ENCODE measurements at places on chromosomes 11 and 22.

- no peak for DNase-seq
Observed at GRCh38 chr22:27732391-27732790, 69.2 kb downstream of the MN1 start.

DNA sequence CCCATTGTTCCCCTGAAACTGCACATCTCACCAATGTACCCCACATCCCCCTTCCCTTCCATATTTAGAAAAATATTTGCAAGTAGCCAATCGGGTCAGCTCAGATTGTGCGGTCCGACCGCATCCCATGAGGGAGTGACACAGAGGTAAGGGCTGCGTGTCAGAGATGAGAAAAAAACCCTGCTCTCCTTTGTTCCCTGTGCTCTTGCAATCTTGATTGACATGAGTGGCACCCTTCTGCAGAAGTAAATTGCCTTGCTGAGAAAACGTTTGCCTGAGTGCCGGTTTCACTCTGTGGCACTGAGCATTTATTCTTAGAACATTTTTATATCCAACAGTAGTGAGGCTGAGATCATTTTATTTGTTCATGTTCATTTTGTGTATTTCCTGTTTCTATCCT, 81.6 kb upstream of the CCDC90B start:
- DNase-seq: no peak

DNA sequence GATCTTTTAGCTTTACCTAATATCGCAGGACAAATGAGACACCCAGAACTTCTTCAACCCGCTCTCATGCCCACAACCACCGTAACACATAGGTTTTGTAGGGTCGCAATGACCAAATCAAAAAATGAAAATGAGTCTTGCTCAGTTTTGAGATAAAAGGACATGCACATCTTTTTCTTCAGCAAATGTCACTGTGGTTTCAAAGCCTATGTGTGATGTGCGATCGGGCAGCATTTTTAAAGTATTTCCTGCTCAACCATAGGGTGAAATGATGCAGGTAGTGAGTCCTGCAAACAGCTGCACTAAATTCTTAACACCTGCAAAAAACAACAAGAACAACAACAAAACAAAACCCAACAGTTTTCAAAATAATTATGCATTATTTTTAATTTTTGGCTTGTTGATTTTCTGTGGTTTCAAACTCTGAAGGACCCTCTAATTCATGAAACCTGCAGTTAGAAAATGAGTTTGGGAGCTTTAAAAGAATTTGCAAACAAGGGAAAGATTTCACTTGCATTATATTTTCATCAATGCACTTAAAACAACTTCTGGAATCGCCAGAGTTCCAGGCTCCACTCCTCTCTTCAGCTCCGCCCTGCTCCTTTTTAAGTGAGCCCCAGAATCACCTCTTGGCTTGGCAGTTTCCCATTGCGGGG, 79.4 kb downstream of the PRR5L start:
- DNase-seq: no peak

DNA sequence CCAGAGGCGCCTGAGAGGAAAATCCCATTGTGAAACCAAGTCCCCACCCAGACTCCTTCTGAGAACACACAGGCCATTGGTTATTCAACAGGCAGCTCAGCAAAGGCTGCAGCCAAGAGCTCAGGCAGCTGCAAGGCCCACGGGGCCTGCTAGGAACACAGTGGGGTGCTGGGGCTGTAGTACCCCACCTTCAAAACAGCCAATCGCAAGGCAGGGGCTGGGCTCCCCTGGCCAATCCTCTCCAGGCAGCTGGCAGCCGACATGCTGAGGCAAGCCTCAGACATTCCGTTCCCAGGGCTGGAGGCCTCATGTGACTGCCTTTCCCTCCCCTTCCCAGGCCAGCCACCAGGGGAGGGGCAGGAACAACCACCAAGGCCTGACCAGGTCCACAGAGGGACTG, 6.6 kb downstream of the PRODH start:
- DNase-seq: no peak

DNA sequence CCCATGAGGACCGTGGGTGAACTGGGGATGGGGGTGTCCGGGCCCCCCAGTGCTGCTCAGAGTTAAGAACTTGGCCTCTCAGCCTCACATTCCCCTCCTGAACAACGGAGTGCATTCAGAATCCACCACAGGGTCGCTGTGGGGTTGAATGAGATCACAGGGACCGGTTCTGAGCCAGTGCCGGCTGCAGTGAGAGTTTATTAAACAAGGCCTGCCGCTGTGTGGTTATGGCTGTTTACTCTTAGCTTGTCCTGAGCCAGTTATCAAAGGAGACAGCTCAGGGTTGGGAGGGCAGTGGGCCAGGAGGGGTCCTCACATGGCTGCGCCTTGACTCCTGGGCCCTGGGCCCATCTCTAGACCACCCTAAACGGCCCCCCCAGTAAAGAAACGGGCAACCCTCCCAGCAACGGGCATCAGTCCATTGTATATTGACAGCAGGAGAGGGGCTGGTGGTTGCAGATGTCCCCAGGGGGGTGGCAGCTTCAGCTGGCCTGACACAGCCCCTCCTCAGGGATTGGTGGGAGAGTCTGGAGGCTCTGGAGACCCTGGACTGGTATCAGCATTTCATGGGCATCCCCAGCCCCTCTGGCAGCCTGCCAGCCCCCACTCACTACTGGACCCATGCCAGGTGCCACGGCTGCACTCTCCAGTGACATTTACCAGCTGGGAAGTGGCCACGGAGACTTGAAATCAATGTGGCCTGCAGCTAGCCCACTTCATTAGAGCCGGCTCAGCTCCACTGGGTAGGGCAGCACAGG, 15.1 kb upstream of the CABP7 start:
- DNase-seq: no peak

DNA sequence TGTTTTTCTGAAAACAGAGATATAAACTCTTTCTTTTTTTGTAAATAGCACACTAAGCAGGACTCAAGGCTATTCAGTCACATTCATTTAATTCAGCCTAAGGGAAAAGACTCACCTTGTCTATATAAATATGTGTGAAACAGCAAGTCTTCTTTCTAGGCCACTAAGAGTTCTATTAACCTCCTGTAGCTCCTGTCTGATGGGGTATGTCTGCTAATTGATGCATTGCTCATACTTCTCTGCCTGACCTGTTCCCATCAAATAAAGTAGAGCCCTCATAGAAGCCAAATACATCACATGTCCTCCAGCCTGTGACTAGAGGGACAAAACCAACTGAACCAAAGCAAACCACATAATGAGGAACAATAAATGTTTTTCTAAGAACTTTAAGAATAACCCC, 68.2 kb downstream of the MSANTD4 start:
- no peak for DNase-seq

DNA sequence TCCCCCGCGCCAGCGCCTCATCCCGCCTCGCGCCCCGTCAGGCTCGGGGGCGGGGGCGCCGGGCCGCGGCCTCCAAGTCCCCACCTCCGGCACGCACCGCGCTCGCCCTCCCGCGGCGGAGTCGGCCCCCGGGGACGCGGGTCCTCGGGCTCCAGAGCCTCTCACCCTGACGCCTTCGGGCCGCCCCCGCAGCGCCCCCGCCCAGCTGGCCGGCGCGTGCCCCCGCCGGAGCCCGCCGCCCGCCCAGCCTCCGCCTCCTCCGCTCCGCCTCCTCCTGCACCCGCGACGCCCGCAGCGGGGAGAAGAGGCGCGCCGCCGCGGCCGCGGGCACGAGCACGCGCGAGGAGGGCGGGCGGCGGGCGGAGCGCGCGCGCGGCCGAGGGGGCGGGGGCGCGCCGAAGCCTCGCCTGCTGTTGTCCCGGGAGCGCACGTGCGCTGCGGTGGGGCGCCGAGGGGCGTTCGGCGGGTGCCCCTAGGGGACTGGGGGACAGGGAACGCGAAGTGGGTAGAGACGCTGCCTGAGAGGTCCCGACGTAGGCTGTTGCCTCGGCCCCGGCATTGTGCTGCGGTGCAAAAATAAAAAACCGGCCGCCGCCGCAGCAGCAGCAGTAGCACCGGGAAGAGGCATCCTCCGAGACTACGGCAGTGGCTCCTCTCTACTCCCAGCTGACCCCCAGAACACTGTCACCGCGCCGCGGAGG, 87.4 kb upstream of the ARHGAP32 start:
- peak; percentile 63 for DNase-seq

GRCh38 chr11:112583261-112583893, 322.7 kb upstream of the PLET1 start:
- DNase-seq: no peak

DNA sequence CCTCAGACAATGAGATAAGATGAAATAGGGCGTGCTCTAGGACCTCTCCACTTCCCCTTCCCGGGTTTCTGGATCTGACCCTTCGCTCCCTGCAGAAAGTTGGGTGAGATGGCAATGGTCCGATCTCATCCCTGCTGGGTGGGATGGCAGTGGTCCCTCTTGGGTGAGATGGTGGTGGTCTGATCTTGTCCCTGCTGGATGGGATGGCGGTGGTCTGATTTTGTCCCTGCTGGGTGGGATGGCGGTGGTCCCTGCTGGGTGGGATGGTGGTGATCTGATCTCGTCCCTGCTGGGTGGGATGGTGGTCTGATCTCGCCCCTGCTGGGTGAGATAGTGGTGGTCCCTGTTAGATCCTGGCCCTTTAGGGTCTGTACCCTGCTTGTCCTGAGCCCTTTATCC, 21.3 kb downstream of the ST14 start:
- DNase-seq: no peak

- no peak for DNase-seq
Observed at GRCh38 chr11:20869123-20869522, 199.7 kb downstream of the NELL1 start.

DNA sequence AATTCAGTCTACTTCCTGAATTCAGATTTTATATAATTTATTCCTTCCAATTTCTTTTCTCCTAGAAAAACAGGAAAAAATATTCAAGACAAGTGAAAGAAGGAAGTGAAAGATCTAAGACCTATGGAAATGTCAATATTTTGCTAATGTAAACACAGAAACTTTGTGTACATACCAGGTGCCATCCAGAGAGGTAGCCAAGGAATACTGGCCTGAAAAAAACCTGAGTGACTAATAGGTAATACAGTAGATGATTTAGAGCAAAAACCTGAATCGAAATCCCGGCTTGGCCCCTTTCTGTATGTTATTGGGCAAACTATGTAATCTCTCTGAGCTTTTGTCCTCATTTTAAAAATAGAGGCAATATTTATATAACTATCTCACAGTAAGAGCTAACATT, 59.2 kb upstream of the FSHB start:
- no peak for DNase-seq

- DNase-seq: no peak
Observed at GRCh38 chr22:22870577-22871404, 16.8 kb upstream of the IGLL5 start.

GRCh38 chr11:65373839-65374580, 8.4 kb downstream of the SLC25A45 start:
- DNase-seq: no peak

DNA sequence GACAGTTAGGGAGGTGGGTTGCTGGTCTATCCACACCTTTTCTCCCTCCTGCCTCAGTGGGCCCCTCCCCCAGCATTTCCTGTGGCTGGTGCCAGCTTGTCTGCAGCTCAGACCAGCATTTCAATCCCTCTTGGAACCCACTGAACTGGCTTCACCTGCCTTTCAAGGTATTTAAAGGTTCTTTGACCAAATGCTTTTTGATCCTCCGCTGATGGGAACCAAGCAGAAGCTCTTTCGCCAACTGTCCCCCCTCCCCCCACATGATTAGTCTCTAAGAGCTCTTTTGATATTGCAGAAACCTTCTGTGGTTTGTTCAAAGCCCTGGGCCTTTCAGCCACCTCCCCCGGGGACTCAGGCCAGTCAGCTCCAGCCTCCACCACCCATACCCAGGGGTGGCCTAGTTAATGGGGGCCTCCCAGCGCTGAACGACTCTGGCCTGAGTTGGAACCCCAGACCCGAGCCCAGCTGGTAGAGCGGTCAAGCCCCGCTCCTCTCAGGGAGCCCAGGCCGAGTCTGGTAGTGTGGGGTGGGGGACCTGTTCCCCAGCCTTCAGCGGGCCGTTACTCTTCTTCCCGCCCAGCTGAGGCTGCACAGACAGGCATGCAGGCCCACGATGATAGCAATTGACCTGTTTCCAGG, 6.0 kb upstream of the SYT7 start:
- no peak for DNase-seq

DNA sequence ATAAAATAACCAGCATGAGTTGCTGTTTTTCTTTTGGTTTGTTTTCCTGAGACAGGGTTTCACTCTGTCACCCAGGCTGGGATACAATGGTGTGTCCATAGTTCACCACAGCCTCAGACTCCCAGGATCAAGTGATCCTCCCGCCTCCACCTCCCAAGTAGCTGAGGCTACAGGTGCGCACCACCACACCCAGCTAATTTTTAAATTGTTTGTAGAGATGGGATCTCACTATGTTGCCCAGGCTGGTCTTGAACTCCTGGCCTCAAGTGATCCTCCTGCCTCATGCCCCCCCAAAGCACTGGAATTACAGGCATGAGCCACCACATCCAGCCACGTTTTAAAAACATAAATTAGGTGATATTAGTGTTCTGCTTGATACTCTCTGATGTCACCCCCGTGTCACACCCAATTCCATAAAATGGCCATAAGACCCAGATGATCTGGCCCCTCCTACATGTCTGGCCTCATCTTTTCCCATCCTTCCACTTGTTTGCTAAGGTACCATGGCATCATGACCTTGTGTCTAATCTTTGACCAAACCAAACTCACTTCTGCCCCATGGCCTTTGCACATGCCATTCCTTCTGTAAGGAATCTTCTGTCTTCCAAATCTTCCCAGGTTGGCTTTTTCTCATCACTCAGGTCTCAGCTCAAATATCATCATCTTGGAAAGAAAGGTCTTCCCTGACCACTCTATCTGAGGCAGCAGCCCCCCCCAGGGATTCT, 6.3 kb downstream of the SIK3 start:
- DNase-seq: no peak

DNA sequence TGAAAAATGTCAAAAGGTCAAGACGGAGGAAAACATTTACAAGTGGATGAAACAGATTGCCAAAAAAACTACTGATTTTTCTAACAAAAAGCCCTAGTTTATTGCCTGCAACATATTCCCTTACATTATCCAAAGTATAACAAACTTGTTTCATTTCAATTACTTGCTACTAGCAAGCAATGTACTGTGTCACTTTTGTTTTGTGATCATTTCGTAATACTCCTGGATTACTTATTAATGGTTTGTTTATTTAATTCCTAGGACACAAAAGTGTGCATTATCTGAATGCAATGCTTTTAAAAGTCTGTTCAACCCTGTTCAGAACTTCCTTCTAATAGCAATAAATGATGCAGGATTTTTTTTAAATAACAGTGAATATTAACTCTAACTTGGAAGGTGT, 50.9 kb downstream of the CCDC34 start:
- no peak for DNase-seq

GRCh38 chr11:104352036-104352435, 188.1 kb upstream of the PDGFD start:
- DNase-seq: no peak

DNA sequence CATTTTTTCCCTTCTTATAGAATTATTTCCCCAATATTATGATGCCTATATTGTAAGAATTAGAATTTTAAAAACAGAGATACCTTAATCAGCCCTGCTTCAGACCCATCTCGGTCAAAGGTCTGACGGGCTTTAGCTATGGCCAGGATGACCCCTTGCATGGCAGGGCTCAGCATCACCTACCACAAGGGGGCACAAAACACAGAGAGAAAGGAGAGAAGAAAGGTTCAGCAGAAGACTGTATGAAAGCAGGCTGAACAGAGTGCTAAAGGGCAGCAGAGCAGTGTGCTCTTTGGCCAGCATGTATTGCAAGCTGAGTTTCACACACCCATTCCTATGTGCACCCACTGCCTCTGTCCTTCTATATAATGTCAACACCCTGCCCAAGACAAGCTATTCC, 26.8 kb downstream of the CLDN25 start:
- DNase-seq: no peak

- DNase-seq: no peak
Observed at GRCh38 chr22:49268924-49269323, 558.7 kb downstream of the BRD1 start.

Measured in activated effector memory CD4-positive, alpha-beta T cell treated with Interleukin-2 at 50 U/mL for 16 hours (primary cell).